ENCODE measurements at places on chromosomes 13 and 19.

GRCh38 chr19:18416778-18417249 is 2.4 kb upstream of the SSBP4 start:
- DNase-seq: peak; percentile 90

- no peak for DNase-seq
Observed at GRCh38 chr13:44437356-44438233, 64.0 kb downstream of the SERP2 start.

DNA sequence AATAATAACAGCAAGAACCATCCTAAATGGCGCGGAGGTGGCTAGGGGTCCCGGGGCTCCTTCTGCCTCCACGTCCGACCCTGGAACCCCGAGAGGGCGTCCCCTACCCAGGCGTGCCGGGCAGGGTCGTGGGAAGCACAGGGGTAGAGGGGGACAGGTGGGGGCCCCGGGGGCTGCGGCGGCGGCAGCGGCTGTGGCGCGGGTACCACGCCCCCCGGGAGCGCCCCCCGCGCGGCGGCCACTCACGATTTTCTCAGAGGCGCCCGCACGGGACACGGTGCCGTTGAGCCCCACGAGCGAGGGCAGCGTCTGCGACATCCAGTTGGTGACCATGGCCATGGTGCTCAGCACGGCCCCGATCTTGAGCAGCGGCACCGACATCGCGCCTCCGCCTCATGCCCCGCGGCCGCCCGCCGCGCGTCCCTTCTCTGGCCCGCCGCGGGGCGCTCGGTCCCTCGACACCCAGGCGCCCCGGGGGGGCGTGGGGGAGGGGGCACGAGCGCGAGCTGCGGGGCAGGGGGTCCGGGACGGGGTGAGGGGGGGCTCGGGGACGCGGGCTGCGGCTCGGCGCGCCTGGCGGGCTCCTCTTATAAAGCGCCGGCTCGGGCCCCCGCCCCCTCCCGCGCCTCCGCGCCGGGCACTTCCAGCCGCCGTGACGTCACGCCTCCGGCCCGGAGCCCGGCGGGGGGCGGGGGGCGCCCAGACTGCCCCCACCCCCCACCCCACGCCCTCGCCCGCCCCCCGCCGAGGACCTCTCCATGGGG is 22.9 kb downstream of the OLFM2 start:
- DNase-seq: peak; percentile 51

GRCh38 chr13:75129331-75129730 is 352.6 kb downstream of the TBC1D4 start:
- no peak for DNase-seq

GRCh38 chr19:30649934-30650614 is 277.9 kb downstream of the ZNF536 start:
- DNase-seq: peak; percentile 53

- peak; percentile 72 for DNase-seq
Observed at GRCh38 chr19:52171321-52172169, at the start of gene ZNF836. ZNF836 (minus strand) TSS chr19:52171621; CDS start chr19:52168072, 3,549 bp downstream.

GRCh38 chr13:96821381-96821780 is 172.9 kb downstream of the OXGR1 start:
- DNase-seq: no peak

- peak; percentile 79 for DNase-seq
Observed at GRCh38 chr19:46076951-46077814, 36.4 kb upstream of the IGFL4 start.

DNA sequence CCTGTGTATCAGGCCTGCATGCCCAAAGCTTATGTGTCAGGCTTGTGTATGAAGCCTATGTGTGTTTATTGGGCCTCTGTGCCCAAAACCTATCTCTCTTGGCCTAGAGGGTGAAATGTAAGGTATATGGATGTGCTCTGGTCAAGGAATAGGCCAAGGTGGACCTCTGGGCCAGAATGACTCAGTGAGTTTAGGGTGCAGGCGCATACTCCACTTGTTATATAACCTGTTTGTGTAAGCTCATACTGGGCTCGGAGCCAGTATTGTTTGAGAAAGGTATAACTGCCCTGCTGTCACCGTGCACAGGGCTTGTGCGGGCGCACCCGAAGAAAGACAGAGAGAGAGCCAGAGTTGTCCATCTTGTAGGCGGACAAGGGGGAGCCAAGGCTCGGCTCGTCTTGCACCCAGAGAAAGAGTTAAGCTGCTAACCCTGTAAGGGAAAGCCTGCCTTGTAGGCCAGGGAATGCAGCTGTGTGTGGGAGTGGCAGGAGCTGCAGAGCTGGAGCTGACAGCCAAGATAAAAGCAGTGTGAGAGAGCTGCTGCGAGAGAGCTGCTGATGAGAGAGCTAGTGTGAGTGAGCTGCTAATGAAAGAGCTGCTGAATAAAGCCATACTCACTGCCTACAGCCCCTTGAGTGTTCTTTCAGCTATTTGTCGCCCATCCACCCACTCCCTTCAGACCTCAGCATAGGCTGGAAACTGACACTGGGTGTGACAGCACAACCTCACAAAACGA is 43.4 kb upstream of the N4BP2L1 start:
- DNase-seq: no peak

- no peak for DNase-seq
Observed at GRCh38 chr13:100644371-100644770, 30.2 kb downstream of the TMTC4 start.
